ENCODE measurements at places on chromosomes 2 and 18. TPM values are rescaled to one million over a fixed set of nuclear protein-coding genes. Genes with fewer than 3 reads are reported as not detected.

Gene ITPRIPL1
- total RNA-seq = 14.1 TPM

Gene MATN3
- 2.1 TPM for total RNA-seq

Gene NPPC
- total RNA-seq = not detected

Gene PLEKHH2
- total RNA-seq = 47.1 TPM

Gene RAMP1
- total RNA-seq = 388 TPM

Gene MYOM1
- 9.7 TPM for total RNA-seq

Gene IL36A
- not detected for total RNA-seq

Gene COLEC11
- total RNA-seq = 0.37 TPM

Gene KYNU
- 2.1 TPM for total RNA-seq

Gene CHRND
- not detected for total RNA-seq

Gene GDF7
- 1.5 TPM for total RNA-seq

Gene IL36B
- total RNA-seq = not detected

Gene ASXL2
- total RNA-seq = 10.3 TPM

Gene PCGF1
- total RNA-seq = 2.9 TPM

Gene RGPD4
- total RNA-seq = not detected

Gene ALKAL2
- 3.3 TPM for total RNA-seq

Gene PARD6G
- total RNA-seq = 15.9 TPM

Gene SCYGR3
- total RNA-seq = not detected

Gene LTBP1
- total RNA-seq = 89.6 TPM

Gene DSG4
- total RNA-seq = not detected

Gene SP140
- total RNA-seq = 0.77 TPM

Gene ZNF385B
- not detected for total RNA-seq

Gene RHBDD1
- 50.2 TPM for total RNA-seq

Gene LRP1B
- total RNA-seq = 0.79 TPM

Gene POTEI
- total RNA-seq = not detected
